Type B pancreatic cell (in vitro differentiated cells): ENCODE measurements at places on chromosomes 11 and 22. TPM values are rescaled to one million over a fixed set of nuclear protein-coding genes. Genes with fewer than 3 reads are reported as not detected.

DNA sequence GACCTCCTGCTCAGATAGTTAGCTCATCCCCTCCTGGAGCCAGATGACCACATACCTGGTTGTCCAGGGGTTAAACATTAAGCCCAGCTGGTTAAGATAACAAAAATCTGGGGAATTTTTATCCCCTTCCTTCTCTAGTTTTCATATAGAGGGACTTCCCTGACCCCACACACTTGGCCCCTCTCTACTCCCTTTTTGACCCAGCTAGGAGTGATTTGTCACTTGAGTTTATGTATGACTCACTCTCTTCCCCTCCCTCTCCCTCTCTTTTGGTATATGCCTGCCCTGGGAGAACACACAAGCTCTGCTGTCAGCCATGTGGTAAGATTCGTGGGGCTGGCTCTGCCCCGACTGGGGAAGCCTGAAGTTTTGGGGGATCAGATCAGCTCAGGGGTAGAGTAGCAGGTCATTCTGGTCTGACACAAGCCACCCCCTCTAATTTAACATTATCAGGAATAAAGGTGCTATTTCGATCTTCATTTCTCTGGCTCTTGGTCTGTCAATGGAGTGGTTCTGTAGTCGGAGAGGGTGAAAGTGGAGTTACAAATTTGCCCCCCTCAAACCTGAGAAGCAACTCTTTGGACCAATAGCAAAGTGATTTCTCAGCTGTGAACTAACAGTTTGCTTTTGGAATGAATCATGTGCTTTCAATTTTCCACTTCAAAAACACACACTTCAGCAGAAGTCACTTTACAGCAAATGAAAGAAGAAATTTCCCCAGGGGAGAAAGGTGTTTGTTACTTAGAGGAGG is 415.3 kb upstream of the CADM1 start:
- H3K27ac ChIP-seq: peak overlapping the region; percentile 48
- H3K36me3 ChIP-seq: no peaks in the 10 kb centered on the region
- H3K27me3 ChIP-seq: peaks cover 25% of the 10 kb centered on the region
- DNase-seq: no peak

- no peak for DNase-seq
- H3K27me3 ChIP-seq: no peaks in the 10 kb centered on the region
- H3K4me1 ChIP-seq: peaks cover 17% of the 10 kb centered on the region
Observed at GRCh38 chr11:93221539-93221938, 23.7 kb upstream of the SLC36A4 start.

GRCh38 chr11:61534933-61535839 is 26.6 kb downstream of the LRRC10B start:
- peaks cover 3% of the 10 kb centered on the region for H3K36me3 ChIP-seq
- no peak for DNase-seq
- no peak overlapping the region for H3K4me3 ChIP-seq
- peak overlapping the region; percentile 79 for H3K27ac ChIP-seq
- peaks cover 36% of the 10 kb centered on the region for H3K4me1 ChIP-seq

DNA sequence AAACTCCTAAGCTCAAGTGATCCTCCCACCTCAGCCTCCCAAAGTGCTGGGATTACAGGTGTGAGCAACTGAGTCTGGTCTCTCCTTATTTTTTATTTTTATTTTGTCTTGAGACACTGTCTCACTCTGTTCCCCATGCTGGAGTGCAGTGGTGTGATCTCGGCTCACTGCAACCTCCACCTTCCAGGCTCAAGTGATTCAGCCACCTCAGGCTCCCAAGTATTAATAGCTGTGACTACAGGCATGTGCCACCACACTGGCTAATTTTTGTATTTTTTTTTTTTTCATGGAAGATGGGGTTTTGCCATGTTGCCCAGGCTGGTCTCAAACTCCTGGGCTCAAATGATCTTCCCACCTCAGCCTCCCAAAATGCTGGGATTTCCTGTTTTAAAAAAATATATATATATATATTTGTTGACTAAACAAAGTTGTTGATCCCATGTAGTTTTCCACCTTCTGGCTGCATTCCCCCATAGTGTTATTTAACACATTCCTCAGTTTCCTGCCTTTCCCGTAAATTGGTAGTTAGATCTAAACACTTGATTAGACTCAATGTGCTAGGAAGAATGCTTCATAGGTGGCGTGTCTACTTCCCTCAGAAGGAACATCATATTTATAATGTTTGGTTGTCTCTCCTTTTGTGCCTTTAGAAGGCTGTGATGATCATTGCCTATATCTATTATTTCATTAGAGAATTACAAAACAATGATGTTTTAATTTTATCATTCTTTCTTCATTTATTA is 38.8 kb downstream of the LRRC32 start:
- H3K27ac ChIP-seq: no peak overlapping the region
- H3K4me3 ChIP-seq: no peak overlapping the region
- no peak for DNase-seq
- no peaks in the 10 kb centered on the region for H3K36me3 ChIP-seq
- peaks cover 4% of the 10 kb centered on the region for H3K4me1 ChIP-seq
- H3K27me3 ChIP-seq: no peaks in the 10 kb centered on the region

DNA sequence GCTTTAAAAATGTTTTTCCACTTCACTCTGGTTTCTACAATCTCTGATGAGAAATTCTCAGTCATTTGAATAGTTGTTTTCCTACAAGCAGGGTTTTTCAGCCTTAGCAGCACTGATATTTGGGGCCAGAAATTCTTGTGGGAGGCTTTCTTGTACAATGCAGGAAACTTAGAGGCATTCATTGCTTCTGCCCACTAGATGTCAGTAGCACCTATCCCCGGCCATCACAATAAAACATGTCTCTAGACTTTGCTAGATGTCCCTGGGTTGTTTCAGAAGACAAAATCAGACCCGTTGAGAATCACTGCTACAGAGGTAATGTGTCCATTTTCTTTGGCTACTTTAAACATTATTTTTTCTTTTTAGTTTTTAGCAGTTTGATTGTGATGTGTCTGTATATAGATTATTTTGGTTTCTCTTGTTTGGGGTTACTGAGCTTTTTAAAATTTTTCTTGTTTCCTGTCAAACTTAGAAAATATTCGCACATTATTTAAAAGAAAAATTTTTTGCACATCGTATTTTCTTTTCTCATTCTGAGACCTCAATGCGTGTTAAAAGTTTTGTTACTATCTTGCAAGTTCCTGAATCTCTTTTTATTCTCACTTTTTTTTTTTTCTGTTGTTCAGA is 60.8 kb upstream of the CCDC179 start:
- no peaks in the 10 kb centered on the region for H3K27me3 ChIP-seq
- no peaks in the 10 kb centered on the region for H3K36me3 ChIP-seq
- no peak for DNase-seq

DNA sequence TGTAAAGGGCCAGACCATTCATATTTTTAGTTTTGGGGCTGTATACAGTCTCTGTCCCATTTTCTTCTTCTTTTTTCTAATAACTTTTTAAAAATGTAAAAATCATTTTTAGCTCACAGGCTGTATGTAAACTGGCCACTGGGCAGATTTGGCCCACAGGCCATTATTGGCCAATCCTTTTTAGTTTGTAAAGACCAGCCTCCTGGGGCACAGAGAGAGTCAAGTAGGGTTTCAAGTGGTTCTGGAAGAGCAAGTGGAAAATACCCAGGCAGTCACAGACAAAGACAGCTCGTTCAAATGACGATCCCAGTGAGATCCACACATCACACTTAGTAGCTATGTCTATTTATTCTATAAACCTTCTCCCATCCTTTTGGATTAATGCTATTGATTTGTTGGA is 150.2 kb upstream of the ARHGAP20 start:
- peaks cover 27% of the 10 kb centered on the region for H3K4me1 ChIP-seq
- DNase-seq: no peak
- peaks cover 8% of the 10 kb centered on the region for H3K27me3 ChIP-seq
- H3K36me3 ChIP-seq: no peaks in the 10 kb centered on the region
- H3K27ac ChIP-seq: no peak overlapping the region

DNA sequence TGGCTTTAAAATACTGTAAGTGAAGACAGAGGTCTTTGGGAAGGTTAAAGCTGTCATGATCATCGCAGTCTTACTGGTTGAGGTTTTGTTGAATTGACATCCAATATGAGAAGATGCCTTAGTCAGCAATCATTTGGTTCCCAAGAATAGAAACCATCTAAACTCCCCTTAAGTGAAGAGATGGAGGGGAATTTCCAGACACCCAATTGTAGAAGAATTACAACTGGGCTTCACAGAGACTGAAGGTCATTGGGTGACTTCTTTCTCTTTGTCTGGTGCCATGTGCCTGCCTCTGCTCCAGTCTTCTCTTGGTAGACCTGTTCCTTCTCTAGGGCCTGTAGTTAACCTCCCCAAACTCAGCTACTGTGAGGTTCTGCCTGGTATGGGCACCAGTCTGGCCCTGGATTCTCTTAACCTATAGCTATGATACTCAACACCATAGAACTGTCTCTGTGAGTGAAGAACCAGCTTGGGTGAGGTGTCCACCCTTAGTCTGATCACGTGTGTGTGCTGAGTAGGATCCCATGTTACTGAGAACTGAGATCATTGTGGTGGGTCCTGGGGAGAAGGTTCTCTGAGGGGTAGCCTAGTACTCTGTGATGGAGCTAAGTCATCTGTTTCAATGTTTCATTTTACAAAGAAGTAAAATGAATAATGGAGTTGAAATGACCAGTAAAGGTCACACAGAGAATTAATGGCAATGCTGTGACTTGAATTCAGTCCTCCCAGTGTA is 182.5 kb downstream of the CSNK2A3 start:
- H3K4me1 ChIP-seq: peaks cover 16% of the 10 kb centered on the region
- peaks cover 9% of the 10 kb centered on the region for H3K27me3 ChIP-seq
- no peak for DNase-seq
- H3K4me3 ChIP-seq: no peak overlapping the region

DNA sequence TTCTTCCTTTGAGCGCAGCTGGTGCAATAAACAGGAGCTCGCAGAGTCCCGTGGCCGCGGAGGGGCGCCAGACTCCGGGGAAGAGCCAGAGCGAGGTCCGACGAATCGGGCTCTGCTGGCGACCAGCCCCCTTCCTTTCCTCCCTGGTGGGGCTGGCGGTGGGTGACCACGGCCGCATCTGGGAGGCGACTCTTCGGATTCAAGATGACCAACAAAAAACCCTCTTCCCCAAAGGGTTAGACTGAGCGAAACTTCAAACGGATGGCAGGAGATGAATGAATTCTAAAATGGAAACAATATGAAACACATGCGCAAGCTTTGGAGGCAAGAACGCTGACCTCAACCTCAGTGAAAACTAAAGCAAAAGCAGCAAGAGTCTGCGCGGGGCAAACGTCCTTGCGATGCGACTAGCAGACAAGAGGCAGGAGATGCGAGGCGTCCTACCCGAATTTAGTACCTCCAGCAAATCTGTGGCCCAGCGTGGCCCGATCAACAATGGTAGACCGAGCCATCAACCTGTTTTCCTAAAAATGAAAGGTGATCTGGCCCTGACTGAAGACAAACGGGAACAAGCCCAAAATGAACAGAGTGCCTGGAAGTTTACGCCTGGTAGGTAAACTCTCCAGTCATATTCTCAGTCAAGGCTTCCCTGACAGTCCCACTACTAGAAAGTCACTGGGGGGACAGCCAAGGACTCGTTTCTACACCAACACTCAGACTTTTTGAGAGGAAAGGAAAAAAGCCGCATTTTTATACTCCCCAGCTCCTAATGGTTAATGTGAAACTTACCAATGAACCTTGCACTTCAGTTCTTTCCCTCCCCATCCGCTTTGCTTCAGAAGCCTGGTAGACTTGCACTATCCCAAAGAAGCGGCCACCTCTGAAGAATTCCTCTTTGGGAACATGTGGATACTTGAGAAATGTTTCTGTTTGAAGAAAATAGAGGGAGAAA is 11.6 kb downstream of the MMP3 start:
- H3K36me3 ChIP-seq: no peaks in the 10 kb centered on the region
- peaks cover 9% of the 10 kb centered on the region for H3K4me1 ChIP-seq
- no peak overlapping the region for H3K27ac ChIP-seq
- peaks cover 14% of the 10 kb centered on the region for H3K27me3 ChIP-seq
- DNase-seq: no peak
- H3K4me3 ChIP-seq: peak overlapping the region; percentile 71

- DNase-seq: no peak
- no peak overlapping the region for H3K27ac ChIP-seq
- H3K4me1 ChIP-seq: peaks cover 7% of the 10 kb centered on the region
- no peaks in the 10 kb centered on the region for H3K27me3 ChIP-seq
Observed at GRCh38 chr22:46386312-46386711, 50.8 kb downstream of the TRMU start.

- no peaks in the 10 kb centered on the region for H3K27me3 ChIP-seq
- no peaks in the 10 kb centered on the region for H3K4me1 ChIP-seq
- DNase-seq: no peak
- peaks cover 47% of the 10 kb centered on the region for H3K36me3 ChIP-seq
Observed at GRCh38 chr11:57812634-57813033, 51.0 kb downstream of the CTNND1 start.

DNA sequence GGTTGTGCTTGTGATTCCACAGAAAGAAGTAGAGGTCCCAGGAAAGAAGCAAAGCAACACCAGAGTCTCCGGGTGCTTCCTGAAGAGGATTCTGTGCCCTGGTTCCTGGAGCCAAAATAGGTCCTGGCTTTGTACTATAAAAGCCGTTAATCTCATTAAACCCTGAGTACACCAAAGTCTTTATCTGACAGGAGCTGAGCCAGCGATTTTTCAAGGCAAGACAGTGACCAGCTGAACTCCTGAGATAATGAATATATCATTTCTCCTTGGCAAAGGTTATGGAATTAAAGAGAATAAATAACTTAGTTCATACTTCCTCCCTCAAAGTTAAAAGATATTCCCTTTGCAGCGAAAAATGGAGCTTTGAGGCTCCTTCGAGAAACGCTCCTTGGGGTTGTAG is 5.2 kb downstream of the TMEM138 start:
- H3K4me3 ChIP-seq: no peak overlapping the region
- H3K27ac ChIP-seq: no peak overlapping the region
- no peaks in the 10 kb centered on the region for H3K27me3 ChIP-seq
- H3K4me1 ChIP-seq: peaks cover 13% of the 10 kb centered on the region

- no peak overlapping the region for H3K4me3 ChIP-seq
- no peaks in the 10 kb centered on the region for H3K27me3 ChIP-seq
- no peaks in the 10 kb centered on the region for H3K36me3 ChIP-seq
- peaks cover 5% of the 10 kb centered on the region for H3K4me1 ChIP-seq
- H3K27ac ChIP-seq: no peak overlapping the region
Observed at GRCh38 chr11:3849297-3849874, 6.1 kb upstream of the STIM1 start.

GRCh38 chr11:130144141-130144540 is 15.4 kb upstream of the ST14 start:
- H3K27me3 ChIP-seq: no peaks in the 10 kb centered on the region
- no peak overlapping the region for H3K4me3 ChIP-seq
- peaks cover 20% of the 10 kb centered on the region for H3K36me3 ChIP-seq
- peak overlapping the region; percentile 94 for H3K27ac ChIP-seq
- no peak for DNase-seq

DNA sequence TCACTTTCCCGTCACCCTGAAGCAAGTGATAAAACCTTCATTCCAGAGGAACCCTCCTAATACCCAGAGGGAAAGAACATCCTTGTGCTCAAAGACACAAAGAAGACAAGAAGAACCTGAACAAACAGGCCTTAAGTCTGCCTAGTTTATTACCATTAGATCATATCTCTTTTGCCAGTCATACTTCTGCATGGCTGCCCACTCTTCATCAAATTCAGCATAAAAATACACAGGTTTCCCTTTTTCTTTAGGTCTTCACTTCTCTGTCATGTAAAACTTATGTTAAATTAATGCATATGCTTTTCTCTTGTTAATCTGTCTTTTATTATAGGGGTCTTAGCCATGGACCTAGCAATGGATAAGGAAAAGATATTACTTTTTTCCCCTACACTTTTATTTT is 459.7 kb downstream of the DLG2 start:
- no peak overlapping the region for H3K27ac ChIP-seq
- no peaks in the 10 kb centered on the region for H3K36me3 ChIP-seq
- no peak for DNase-seq
- H3K27me3 ChIP-seq: no peaks in the 10 kb centered on the region
- H3K4me1 ChIP-seq: peaks cover 6% of the 10 kb centered on the region

GRCh38 chr11:126185259-126186024 is 26.0 kb downstream of the RPUSD4 start:
- no peak for DNase-seq
- no peaks in the 10 kb centered on the region for H3K27me3 ChIP-seq
- peaks cover 11% of the 10 kb centered on the region for H3K36me3 ChIP-seq
- no peak overlapping the region for H3K27ac ChIP-seq

MAPK8IP2 gene
- total RNA-seq: 13.0 and 16.5 TPM in 2 replicates

SHANK2 gene
- 25.9 and 49.4 TPM in 2 replicates for total RNA-seq

ATG13 gene
- 67.3 and 67.7 TPM in 2 replicates for total RNA-seq
